Fibroblast of pulmonary artery (primary cell): ENCODE measurements at places on chromosomes 1 and 21.

- no peak for DNase-seq
Observed at GRCh38 chr1:18722270-18722669, 91.6 kb downstream of the PAX7 start.

DNA sequence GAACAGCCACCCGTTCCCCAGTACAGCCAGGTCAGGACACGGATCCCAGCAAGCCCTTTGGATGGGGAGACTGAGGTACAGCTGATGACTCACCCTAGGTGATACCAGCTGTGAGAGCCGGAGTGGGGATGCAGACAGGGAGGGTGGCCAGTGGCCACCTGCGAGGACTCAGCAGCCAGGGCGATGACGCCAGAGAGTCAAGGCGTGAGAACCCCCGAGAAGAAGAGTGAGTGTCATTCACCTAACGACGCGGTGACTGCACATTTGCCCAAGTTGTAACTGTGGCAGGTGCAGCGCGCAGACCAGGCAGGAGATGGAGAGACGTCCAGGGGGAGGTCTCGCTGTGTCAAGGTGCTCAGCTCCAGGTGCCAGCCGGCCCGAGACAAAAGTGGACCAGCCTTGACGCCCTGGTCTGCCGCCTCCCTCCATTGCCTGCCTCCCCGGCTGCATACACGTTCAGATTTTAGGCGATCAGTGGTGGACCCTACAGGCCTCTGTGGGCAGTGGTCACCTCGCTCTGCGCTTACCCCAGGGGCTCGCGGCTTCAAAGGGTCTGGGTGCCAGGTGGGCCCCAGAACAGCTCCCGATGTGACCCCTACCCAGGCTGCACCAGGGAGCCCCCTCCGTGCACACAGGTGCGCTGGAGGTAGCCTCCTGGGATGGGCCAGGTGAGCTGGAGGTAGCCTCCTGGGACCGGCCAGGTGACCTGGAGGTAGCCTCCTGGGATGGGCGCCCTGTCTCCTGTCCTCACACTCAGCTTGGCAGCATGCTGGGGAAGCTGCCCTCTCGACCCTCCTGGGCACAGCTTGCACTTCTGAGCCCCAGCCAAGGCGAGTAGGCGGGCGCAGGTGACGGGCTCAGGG, 11.9 kb downstream of the LRRC3 start:
- DNase-seq = no peak

DNA sequence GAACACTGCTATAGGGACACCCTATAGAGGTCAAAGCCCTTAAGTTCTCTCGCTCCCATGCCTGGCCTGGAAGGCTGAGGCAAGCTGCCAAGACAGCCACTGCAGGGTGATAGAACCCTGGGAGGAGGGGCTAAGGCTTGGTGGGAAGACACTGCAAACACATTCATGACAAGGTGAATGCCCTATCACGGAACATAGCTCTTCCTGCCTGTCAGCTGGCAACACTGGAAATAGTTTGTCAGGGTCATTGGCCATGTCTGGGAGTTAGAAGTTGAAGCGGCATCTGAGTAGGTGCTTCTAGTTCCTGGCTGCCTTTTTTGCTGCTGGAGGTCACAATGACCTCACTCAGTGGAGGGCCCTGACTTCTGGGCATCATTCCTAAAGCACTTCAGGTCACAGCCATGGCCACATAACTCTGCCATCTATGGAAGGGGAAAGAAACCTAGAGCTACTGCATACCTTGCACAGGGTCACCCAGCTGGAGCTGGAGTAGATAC, 4.2 kb downstream of the FABP3 start:
- DNase-seq = no peak

DNA sequence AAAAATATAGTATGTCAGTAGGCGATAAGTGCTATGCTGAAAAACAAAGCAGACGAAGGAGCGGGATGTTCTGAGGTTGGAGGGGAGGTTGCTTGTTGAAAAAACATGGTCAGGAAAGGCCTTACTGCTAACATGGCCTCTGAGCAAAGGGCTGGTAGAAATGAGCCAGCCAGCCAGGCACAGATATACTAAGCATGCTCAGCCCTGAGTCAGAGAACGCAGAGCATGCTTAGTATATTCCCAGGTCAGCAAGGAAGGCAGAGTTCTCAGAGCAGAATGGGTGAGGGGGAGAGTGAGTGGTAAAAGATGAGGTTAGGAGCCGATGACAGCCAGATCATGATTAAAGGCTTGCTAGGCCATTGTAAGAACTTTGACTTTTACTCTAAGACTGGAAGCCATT, 36.7 kb downstream of the ZBTB40 start:
- peak; percentile 29 for DNase-seq

- no peak for DNase-seq
Observed at GRCh38 chr1:94694226-94694915, 125.8 kb upstream of the SLC44A3 start.

DNA sequence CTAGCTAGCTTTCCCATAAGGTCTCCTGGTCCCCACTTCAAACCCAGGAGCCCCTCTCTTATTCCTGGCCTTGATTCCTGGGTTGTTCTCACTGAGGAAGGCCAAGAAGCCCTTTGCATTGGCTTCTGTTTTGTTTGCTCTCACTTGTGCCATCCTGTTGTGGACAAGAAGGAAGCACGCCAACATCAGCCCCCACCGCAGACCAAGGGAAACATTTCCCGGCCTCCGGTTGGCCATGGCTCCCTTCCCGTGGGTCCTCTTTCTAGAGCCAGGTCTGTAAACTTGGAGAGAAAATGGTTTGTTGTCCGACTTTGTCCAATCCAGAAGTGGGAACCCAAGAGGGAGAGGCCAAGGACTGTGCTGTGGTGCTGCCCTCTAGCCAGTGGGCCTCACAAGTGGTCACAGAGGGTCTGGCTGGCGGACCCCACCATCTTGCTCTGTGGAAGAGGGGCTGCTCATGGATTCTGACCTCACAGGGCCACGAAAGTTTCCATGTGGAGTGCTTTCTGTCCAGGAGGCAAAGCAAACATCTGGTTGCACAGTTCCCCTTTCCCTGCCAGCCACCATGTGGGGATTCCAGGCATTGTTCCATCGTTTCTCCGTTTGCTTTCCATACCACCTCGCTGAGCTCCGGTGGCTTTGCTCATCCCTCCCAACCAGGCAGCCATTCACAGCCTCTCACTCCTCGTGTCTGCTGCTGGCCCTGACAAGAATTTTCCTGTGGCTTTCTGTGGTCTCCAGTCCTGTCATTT, 18.9 kb upstream of the TENT5C start:
- no peak for DNase-seq

- no peak for DNase-seq
Observed at GRCh38 chr1:210093461-210093860, 139.1 kb upstream of the SERTAD4 start.

GRCh38 chr1:154429118-154429517, 24.0 kb downstream of the IL6R start:
- DNase-seq = no peak

DNA sequence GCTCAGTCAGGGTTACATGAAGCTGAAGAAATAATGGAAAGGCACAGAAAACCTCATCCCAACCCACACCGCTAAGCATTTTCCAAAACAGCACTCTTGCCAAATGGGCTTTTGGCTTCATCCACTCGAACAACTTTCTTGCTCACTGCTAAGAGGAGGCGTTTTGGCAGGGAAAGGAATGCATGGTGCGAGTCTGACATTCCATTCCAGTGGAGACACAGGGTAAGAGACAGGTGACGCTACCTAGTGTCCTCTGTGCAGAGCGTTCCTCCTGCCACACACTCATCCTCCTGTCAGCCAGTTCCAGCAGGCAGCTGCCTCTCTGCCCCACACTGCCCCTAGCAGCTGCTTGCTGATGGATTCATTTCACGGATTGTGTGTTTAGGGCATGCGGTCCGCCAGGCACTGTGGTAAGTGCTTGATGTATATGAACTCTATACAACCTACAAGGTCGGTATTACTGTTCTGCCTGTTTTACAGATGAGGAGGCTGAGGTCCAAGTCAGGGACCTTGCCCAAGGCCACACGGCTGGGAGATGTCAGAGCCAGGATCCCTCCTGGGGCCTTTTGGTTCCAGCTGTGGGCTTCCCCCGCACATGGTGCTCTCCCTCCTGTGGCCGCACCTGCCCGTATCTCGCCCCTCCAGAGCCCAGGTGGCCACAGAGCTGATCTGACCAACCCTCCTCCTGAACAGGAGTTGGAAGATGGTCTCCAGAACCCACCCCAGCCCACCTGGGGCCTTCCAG, 25.7 kb upstream of the BACE2 start:
- DNase-seq = peak; percentile 39

GRCh38 chr1:150780510-150780909, 14.9 kb upstream of the CTSS start:
- no peak for DNase-seq

DNA sequence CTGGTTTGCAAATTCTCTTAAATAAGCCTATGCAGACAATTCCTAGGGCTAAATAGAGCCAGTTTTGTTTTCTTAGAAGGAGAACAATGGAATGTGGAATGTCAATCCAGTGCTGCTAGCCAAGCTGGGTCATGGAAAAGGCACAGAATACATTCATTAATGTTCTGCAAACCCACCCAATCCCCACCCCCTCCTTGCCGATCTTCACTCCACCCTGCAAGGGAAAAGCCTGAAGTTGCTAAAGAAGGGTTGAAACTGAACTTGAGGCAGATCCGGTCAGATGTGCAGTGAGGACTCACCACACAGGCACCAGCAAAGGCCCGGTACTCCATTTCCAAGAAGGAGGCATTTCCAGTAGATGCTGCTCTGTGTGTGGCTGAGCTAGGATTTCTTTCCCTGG, 179.6 kb downstream of the PLPP3 start:
- no peak for DNase-seq

DNA sequence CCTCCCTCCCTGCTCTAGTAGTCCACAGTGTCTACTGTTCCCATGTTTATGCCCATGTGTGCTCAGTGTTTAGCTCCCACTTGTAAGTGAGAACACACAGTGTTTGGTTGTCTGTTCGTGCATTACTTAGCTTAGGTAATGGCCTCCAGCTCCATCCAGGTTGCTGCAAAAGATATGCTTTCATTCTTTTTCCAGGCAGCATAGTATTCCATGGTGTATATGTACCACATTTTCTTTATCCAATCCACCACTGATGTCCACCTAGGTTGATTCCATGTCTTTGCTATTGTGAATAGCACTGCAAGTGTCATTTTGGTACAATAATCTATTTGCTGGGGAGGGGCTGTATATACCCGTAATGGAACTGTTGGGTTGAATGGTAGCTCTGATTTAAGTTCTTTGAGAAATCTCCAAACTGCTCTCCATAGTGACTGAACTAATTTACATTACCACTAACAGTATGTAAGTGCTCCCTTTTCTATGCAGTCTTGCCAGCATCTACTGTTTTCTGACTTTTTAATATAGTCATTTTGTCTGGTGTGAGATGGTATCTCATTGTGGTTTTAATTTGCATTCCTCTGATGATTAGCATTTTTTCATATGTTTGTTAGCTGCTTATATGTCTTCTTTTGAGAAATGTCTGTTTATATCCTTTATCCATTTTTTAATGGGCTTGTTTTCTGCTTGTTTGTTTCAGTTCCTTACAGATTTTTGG, 191.9 kb upstream of the DMRTA2 start:
- DNase-seq = no peak

DNA sequence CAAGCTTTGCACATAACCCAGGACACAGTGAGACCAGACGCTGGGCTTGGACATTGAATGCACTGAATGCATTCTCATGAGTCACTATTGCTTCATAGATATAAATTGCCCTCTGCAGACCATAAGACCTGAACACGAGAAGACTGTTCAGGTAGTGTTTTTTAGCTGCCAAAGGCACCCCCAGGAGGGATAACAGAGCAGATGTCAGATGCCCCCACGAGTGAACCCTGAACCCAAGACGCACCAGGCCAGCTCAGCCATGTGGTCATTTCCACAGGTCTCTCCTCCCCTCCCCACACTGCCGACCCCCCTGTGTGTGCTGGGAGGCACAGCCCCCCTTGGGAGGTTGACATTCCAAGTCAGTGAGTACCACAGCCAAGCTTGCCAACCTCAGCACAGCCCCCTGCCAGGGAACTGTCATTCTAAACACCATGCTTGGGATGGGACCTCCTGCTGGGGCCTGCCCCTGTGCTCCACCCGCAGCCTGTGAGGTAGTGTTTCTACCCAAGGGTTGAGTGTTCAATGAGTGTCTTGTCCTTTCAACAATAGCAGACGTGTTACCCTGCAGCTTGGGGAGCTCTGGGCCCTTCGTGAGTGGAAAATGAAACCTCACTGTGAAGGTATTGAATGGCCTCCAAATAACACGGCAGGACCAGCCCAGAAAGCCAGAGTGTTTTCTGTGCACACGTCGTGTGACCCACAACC, 68.2 kb downstream of the PSMG1 start:
- DNase-seq = peak; percentile 68

DNA sequence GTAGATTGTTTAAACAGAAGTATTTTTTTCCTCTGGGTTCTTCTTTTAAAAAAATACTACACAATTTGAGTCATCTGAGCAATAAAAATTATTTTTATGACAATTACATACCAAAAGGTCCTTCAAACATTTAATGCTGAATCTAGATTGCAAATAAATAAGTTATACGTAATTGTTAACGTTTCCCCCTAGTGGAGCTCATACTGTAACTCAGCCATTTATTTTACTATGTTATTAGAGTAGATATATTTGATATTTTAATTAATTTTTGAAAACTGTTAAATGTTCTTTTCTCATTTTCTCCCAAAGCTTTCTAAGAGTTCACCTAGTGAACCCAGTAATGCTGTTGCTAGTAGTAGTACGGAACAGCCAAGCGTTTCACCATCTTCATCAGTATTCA, 33.5 kb downstream of the ZMYM1 start:
- DNase-seq = peak; percentile 31

- no peak for DNase-seq
Observed at GRCh38 chr1:203468326-203468725, 7.3 kb upstream of the PRELP start.

DNA sequence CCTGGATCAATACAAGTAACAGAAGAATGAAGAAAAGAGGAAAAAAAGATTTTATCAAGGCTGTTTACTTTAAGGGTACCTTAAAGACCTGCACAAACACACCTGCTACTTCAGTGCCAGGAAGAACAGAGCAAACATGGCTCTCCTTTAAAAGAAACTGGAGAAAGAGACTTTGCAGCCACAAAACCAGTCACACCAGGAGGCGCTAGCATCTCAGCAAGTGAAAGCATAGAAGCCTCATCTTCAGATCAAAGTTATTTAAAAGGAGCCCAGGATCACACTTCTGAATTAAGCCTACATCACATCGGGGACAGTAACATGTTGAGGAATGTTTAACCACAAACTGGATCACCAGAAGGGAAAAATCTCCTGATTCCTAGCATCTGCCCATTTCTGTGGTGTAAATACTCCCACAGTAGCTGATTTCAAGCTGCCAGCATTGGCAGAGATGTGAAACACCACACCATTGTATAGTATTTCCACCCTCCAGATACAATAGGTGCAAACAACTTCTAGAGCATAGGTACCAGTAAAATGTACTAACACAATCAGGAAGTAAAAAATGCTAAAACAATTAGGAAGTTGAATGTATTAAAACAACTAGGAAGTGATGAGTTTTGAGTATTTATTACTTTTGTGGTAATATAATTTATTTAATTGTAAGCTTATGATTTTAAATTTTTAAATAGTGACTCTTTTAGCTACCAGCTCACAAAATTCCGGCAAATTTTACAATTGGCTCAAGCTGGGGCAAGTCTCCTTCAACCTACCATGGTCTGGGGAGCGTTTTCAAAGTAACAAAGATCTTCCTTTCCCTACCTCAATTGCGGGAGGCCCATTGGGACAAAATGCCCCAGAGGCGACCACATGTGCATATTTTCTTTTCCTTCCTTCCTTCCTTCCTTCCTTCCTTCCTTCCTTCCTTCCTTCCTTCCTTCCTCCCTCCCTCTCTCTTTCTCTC, 105.3 kb upstream of the CLDN14 start:
- DNase-seq = no peak
